Effector memory CD4-positive, alpha-beta T cell (primary cell): ENCODE measurements at places on chromosomes 12 and 14.
A peak's percentile ranks its signal among the peaks of the same experiment; 100 is the strongest.

GRCh38 chr14:71287567-71287966, 380.3 kb downstream of the PCNX1 start:
- no peak for DNase-seq

GRCh38 chr12:12499909-12500604, 62.6 kb downstream of the DUSP16 start:
- DNase-seq, result no peak

GRCh38 chr12:52539083-52539820, 13.7 kb downstream of the KRT71 start:
- DNase-seq, result no peak

DNA sequence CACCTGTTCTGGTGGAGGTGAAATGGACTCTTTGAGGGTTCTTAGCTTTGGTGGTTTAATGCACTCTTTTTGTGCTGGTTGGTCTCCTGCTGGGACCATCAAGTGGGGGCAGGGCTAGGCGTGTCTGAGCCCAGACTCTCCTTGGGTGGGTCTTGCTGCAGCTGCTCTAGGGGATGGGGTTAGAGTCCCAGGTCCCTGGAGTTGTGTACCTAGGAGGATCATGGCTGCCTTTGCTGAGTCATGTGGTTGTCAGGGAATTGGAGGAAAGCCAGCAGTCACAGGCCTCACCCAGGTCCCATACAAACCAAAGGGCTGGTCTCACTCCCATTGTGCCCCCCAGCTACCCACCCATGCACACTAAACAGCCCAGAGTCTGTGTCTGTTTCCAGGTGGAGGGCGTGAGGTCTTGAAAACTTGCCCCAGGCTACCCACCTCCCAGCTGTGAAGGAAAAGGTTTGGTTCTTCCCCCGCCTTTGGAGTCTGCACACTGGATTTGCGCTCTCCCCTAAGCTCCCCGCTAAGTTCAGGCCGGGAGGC, 387.7 kb downstream of the TMTC2 start:
- DNase-seq, result no peak

- no peak for DNase-seq
These were observed 1.4 kb upstream of the AP4S1 start for GRCh38 chr14:31024010-31024480.

GRCh38 chr14:33287189-33287588, 348.5 kb downstream of the NPAS3 start:
- DNase-seq, result no peak

DNA sequence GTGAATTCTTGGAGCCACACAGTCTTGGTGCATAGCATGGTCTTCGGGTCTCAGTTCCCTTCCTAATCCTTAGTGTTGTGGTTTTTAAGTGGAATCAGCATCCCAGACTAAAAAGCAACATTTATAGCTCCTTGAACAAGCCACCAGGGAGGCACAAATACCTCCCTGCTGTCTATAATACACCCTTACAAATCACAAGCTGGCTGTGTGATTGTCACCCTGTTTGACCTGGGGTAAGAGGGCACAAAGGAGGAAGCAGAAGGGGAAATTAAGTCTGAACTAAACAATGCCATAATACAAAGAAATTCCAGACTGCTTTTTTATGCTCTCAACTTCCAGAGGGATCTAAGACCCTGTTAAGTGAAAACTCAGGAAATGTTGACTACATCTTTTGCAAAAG, 7.7 kb upstream of the MMP19 start:
- no peak for DNase-seq

- no peak for DNase-seq
These were observed 137.4 kb downstream of the PAPOLA start for GRCh38 chr14:96639550-96639949.

GRCh38 chr14:75630695-75631452, 29.8 kb downstream of the ERG28 start:
- DNase-seq, result no peak

DNA sequence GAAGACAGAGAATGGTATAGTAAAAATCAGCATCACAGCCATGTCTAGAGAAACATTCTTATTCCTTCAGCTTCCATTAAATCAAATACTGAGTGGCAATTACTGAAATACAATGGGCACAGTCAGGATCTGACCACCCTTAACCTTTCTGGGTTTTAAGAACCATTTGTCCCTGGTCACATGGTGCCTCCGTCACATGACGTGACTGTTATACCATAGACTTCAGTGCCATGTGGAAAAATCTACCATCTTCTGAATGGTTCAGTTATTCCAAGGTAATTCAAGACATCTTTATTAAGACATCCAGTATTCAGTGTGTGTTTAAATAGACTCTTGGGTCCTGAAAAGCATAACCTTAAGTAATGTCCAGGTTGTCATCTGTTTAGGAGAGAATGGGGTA, 553.1 kb upstream of the FLRT2 start:
- DNase-seq, result no peak

DNA sequence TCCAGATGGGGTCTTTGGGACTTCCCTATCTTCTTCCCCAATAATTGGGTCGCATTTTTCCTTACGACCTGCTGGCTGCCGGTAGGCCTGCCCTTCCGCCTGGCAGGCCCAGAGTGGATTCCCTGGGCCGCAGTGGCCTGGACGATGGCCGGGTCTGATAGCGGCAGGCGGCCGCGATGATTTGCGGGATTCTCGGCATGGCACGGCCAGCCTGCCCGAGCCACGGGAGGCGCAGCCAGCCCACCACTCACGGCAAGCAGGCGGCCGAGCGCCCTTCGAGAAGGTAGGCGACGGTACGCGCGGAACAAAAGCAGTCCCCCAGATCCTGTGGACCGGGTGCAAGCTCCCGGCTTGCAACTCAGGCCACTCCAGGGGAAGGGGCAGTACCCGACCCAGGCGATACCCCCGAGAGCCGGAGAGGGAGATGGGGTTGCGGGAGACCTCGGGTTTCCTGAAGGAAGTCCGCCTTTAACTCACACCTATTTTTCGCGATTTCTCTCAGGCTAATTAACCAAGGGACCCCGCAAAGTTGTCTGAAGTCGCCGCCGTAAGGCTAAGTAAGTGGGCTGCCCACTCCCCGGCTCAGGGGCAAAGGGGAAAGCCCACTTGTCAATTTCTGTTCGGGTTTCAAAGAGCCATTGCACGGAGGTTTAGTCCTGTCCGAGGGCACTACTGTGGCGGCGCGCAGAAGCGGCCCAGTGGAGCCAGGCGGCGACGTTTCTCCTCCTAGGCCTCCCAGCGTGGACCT, 1.4 kb upstream of the GSC start:
- DNase-seq, result no peak

GRCh38 chr12:130013771-130014484, 110.1 kb upstream of the TMEM132D start:
- no peak for DNase-seq

DNA sequence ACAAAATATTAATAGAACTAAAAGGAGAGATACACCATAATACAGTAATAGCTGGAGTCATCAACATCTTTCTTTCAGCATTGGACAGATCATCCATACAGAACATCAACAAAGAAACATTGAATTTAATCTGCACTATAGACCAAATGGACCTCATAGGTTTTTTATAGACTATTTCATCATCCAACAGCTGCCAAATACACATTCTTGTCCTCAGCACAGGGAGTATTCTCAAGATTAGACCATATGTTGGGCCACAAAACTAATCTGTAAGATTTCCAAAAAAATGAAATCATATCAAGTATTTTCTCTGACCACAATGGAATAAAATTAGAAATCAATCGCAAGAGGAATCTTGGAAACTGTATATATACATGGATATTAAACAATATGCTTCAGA, 86.9 kb downstream of the FSCB start:
- DNase-seq, result no peak

DNA sequence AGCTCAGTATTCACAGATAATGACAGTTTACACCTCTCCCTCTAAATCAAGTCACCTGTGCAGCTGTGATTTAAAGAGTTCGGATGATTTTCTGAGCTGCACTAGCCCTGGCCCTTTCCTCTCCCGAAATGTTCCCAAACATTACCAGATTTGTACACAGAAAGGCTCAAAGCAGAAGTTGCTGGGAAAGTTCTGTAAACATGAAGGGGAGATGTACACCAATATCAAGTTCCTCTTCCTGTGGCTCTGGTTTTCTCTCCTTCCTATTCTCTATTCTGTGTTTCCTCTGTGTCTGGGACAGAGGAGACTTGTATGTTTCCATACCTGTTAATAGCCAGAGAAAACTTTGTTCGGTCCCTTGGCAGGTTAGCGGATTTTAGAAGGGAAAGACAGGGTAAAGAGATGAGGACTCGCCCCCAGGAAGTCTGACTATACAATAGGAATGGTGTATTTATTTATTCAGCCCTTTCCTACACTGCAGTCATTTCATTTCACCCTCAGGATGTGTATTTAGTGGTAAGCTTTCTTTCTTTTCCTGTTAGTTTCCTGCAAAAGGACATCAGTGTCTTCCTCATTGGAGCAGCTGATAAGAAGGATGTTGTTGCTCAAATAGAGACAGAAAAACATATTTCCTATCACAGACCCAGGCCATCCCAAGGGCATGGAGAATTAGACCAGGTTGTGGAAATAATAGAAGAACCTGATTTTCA, 7.6 kb upstream of the NUMB start:
- no peak for DNase-seq

GRCh38 chr12:46292754-46293402, 24.0 kb upstream of the SLC38A1 start:
- DNase-seq, result no peak

GRCh38 chr12:63086149-63086915, 64.7 kb downstream of the AVPR1A start:
- no peak for DNase-seq

DNA sequence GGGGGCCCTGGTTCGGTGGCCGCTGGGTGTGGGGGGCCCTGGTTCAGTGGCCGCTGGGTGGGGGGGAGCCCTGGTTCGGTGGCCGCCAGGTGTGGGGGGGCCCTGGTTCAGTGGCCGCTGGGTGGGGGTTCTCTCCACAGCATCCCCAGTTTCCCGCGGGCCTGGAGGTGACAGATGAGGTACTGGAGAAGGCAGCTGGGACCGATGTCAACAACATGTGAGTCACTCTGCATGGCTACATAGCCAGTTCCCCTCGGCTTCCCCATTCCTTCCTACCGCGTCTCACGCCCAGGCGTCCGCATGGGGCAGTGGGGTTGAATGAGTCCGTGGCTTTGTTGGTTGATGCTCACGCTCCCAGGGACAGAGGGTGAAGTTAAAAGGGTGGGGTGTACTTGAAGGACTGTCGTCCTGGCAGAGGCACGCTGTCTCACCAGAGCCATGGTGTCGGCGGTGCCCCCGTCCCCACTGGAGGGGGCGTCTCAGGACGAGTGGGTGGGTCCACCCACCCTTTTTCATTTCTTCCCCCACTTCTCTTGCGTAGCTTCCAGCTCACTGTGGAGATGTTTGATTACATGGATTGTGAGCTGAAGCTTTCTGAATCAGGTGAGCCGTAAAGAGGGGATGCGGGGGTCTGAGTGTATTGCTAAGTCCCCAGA, 15.6 kb downstream of the HIP1R start:
- DNase-seq, result no peak

GRCh38 chr14:72186523-72186922, 254.3 kb downstream of the RGS6 start:
- DNase-seq, result no peak

GRCh38 chr12:69239922-69240630, 707 bp downstream of the CPSF6 start:
- peak; percentile 35 for DNase-seq

DNA sequence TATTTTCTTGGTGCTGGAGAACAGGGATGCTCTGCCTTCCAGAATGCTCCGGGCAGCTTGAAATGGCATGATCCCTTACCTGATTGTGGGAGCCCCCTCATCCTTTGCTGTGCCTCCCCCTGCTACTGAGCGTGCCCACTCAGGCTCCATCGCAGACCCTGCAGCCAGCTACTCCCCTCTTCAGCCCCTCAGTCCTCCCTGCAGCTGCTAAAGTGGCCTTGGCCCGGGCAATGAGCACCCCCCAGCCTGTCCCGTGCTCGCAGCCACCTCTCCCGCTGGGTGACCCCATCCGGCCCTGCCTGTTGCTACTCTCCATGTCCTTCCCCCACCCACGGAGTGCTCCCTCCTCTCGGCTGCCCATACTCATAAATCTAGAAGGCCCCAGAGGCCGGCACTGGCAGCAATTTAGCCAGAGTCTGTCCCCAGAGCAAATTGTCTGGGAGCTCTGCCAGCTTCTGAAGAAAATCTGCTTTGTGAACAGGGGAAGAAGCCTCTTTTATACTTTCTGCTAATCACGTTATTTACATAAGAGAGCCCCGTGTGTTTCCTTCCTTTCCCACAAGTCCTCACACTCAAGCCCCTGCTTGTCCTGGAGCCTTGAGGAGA, 143.7 kb upstream of the FRMD6 start:
- no peak for DNase-seq

DNA sequence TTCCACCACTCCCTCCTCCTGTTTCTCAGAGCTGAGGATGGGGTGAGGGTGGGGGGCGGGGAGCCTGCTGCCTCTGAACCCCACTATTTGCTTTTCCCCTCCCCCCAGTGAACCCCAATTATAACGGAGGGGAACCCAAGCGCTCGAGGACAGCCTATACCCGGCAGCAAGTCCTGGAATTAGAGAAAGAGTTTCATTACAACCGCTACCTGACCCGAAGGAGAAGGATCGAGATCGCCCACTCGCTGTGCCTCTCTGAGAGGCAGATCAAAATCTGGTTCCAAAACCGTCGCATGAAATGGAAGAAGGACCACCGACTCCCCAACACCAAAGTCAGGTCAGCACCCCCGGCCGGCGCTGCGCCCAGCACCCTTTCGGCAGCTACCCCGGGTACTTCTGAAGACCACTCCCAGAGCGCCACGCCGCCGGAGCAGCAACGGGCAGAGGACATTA, 1.1 kb downstream of the HOXC4 start:
- no peak for DNase-seq

DNA sequence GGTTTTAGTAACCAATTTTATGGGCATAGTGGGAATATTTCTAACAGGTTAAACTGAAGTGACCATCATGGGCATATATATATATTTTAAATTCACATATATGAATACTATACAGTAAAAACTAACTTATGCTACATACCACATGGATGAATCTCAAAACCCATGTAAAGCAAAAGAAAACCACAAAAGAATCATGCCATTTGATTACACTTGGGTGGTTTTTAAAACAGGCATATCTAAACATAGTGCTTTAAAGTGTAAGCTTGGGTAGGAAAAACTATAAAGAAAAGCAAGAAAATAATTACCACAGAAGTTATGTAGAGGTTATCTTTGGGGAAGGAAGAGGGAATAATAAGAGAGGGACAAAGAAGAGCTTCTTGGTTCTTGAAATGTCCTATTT, 326.1 kb downstream of the NAV3 start:
- no peak for DNase-seq

DNA sequence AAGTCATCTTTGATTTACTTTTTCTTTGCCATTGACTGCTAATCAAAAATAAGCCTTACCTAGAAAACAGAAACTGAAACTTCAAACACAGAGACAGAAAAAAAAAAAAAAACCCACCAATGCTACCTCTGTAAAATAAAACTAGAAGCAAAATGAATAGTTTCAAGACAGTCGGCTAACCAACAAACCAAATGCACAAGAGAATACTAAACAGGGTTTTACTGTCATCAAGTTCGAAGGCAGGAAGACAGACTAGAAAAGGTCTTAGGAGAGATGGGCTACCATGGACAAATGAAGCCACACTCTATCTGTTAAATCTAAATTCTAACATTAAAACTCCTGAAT, 59.5 kb downstream of the SEL1L start:
- DNase-seq, result no peak

- DNase-seq, result no peak
These were observed at the start of gene DIO2 for GRCh38 chr14:80211153-80212022. Gene DIO2 (minus strand): TSS chr14:80211504. CDS start chr14:80211472, 32 bp downstream.

- no peak for DNase-seq
These were observed 98.0 kb downstream of the VCPKMT start for GRCh38 chr14:50018201-50018932.
